Stimulated activated CD4-positive, alpha-beta T cell treated with anti-CD3 and anti-CD28 coated beads, Interleukin-1b, Interleukin-23, amount 100 ng/mL, for 1 hour (primary cell): ENCODE measurements at places on chromosomes 1 and 21.

GRCh38 chr21:42849759-42850412 is 29.5 kb downstream of the WDR4 start:
- no peak for DNase-seq

DNA sequence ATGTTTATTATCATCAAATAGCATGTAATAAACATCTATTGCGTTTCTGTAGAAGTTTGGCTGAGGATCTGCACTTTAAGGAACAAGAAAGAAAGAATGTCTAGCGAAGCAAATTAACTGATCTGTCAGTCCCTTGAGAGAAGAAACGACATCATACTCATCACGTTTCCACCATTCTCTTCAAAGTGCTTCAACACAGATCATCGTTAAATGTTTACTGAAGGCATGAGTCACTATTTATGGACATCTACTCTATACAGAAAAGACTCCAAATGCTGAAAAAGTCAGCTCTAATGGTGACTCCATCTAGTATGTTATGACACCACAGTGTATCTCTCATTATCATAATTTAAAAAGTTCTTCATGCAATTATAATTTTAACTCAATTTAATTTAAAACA is 369.1 kb downstream of the RGS7 start:
- no peak for DNase-seq

GRCh38 chr1:61441723-61442262 is 283.1 kb downstream of the TM2D1 start:
- DNase-seq, result no peak

- no peak for DNase-seq
Observed at GRCh38 chr21:44874240-44874496, 678 bp upstream of the PTTG1IP start.

- no peak for DNase-seq
Observed at GRCh38 chr1:39398278-39399021, 93.0 kb upstream of the BMP8A start.

DNA sequence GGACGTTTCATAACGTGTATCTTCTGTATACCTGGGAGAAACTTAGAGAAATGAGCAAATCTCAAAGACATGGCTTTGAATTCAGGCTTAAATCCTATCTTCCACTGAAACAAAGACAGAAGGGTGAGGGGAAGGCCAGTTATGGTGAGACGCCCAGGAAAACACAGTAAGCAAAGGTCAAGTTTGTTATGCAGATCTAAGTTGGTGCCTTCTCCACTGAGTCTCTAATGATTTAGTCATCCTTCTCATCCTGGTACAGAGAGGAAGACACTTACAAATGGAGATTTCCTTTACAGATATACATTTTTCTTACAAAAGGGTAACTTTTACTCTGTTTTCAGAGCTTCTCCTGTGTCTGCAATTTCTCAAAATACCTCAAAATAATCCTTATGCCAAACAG is 64.4 kb downstream of the MAP3K7CL start:
- no peak for DNase-seq

DNA sequence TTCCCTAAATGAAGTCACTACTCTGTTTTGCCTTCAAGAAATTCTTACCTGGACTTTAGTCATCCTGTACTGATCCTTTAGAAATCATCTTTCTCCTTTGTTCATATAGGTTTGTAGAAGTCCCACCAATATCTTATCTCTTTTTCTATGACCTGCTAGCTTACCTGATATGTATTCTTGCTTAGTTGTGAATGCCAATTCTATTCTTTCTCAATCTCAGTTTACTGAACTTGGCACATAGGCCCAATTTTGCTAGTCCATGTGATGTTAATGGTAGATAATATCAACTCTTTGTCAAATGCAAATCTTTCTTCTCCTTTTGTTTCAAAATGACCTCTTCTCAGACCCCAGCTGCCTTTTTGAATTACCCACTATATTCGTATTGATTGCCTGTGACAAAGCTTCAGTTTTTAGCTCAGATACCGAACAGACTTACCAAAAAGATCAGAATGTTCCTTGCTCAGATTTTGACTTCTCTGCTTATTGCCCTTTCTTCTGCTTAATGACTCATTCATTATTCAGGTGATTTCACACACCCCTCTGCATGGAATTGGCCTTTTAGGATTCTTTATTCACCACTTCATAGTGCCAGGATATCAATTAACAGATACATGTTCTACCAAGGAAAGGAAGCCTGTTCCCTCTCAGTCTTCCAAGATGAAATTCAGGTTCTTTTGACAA is 20.6 kb downstream of the IPO9 start:
- no peak for DNase-seq

GRCh38 chr1:20184481-20184900 is 1.4 kb upstream of the UBXN10 start:
- DNase-seq, result no peak

DNA sequence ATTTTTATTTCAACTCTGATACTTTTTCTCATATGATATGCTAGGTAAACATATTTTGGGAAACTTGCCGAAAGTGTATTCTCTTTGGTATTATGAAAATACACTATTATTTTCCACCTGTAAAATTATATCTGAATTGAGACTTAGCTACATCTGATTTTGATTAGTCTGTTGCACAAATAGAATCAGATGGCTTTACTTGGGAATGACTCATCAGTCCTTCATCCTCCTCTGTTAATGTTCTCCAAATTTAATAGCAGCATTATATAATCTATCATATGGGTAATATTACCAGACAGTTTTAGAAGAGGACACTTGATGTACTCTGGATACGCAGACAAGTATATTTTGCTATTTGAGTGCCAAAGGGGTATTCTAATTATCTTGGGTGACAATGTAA is 245.3 kb downstream of the CTH start:
- DNase-seq, result no peak
